ENCODE measurements at places on chromosomes 6 and 20.

DNA sequence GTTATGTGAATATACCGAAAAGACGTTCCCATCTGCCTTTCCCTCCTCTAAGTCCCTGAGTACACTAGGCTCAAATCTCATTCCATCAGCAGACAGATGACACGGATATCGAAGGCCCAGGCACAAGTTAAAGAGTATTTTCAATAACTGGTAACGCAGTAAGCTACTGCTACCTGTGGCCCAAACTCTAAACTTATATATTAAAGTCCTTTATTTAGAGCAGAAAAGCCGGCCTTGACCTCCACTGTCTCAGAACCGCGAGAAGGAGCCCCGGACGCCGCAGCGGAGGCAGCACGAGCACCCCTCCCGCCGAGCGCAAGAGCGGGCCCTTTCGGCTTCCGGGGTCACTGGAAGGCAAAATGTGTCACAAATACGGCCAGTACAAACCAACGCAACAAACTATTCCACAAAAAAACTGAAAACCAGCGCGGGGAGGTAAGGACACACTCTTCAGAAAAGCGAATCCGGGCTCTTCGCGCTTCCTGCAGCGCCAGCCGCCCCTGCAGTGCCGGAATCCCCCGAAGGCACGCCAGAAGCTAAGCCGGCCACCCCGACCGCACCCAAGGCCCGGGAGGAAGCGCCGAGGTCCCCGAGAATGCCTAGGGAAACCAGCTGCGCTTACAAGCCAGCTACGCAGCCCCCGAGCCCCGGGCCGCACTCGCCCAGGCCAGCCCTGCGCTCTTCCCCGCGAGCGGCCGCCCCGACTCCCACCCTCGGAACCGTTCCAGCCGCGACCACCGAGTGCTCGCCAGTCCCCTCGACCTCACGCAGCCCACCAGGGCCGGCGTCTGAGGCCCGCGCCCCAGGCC lies 681 bp downstream of the DIDO1 start:
- peak; percentile 48 for DNase-seq

GRCh38 chr6:152246554-152247337 lies 390.4 kb downstream of the SYNE1 start:
- DNase-seq = no peak

DNA sequence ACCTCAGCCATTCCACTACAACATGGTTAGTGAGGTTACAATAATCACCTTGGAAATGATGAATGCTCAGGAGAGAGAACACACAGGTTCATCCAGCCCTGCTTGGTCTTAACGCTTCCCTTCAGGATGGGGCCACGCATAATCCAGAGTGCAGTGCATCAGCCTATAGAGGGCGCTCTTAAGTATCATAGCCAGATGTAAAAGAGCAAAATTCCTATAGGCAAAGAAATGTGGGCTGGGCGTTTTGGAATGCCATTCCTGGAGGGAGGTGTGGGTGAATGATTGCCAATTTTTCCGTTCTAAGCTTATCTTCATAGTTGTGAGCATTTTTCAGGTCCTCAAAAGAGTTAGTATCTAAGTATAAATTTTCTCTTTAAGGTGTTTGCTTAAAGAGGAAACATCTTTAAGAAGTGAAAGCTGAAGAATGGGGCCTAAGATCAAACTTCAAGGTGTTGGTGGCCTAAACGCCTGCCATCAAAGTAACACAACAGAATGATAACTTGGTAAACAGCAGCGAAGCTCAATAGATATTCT lies 1.8 kb downstream of the RIPOR2 start:
- DNase-seq = peak; percentile 50

GRCh38 chr6:37477656-37478435 lies 21.8 kb downstream of the CCDC167 start:
- DNase-seq = no peak

GRCh38 chr20:32623667-32624157 lies 38.6 kb upstream of the NOL4L start:
- no peak for DNase-seq

DNA sequence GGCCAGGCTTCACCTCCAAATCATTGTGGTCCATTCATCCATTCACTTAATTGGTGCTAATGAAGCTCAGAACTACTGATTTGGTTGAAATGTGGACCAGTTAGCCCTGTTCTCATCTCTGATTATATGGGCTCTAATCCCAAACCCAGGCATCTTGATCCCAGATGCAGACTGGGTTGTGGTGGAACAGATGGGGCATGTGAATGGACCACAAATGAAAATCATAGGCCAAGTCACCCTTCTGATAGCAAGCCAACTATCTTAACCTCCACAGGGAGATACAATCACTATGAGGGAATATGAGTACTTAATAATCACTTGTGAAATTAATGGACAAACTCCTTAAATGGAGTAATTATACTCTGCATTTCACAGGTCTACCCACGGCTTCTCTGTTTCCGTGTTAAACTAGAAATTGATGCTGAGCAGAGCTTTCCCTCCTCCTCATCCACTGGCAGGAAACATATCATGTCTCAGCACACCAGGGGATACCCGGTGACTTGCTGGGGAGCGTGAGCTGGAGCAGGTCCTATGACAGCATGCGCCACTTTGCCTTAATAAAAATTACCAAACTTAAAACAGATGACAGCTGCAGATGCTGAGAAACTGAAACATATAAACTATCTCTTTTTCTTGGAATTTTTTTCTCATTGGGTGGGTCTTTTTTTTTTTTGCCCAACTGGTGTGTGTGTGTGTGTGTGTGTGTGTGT lies 108.8 kb upstream of the HEY2 start:
- no peak for DNase-seq
